Activated naive CD4-positive, alpha-beta T cell (primary cell): ENCODE measurements at places on chromosomes 1 and 21.

DNA sequence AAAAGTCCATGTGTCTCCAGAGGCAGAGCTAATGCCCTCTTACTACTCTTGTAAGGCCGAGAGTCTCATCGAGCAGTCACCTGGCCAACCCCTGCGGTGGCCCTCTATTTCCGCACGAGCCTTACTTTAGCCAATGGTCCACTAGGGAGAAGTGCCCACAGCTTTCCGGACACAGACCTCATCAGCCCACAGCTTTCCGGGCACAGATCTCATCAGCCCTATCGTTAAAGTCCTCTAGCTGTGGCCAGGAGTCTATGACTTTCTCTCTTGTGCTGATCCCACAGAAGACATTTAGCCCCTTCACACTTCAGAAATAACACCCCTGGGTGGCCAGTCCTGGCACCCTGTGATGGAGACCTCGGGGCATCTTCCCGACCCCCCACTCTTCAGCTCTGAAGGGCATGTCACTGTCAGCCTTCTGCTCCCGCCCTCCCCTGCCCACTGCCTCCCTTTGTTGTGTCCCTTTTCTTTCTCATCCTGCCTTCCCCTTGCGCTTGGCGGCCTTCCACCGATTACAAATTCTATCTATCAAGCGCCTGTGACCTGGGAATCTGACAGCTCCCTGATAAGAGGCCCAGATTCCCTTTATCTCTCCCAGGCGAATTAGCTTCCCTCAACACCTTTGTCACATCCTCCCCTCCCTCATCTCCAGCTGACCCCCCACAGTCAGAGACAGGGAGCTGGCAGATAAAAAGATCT lies 161.0 kb downstream of the PLXNA2 start:
- no peak for DNase-seq

GRCh38 chr1:206778031-206778430 lies 5.7 kb upstream of the IL10 start:
- no peak for DNase-seq

GRCh38 chr1:222555992-222556615 lies 8.2 kb upstream of the HHIPL2 start:
- DNase-seq, result no peak

GRCh38 chr1:91038582-91038981 lies 16.7 kb upstream of the ZNF644 start:
- no peak for DNase-seq

DNA sequence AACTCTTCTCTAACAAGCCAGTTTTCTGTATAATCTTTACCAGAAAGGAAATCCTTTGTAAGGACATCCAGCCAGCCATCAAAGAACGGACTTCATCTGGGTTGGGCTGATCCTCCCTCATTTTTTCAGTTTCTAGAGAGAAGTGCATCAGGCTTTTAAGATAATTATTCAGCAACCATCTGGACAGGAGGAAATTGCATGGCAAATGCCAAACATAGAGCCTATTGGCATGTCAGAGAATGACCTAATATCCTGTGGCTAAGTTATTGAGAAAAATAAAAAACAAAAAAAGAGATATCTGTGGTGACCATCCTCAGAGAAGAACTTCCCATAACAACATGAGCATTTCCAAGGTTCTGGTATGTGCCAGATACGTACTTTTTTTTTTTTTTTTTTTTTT lies 74.9 kb upstream of the BEND5 start:
- DNase-seq, result no peak

DNA sequence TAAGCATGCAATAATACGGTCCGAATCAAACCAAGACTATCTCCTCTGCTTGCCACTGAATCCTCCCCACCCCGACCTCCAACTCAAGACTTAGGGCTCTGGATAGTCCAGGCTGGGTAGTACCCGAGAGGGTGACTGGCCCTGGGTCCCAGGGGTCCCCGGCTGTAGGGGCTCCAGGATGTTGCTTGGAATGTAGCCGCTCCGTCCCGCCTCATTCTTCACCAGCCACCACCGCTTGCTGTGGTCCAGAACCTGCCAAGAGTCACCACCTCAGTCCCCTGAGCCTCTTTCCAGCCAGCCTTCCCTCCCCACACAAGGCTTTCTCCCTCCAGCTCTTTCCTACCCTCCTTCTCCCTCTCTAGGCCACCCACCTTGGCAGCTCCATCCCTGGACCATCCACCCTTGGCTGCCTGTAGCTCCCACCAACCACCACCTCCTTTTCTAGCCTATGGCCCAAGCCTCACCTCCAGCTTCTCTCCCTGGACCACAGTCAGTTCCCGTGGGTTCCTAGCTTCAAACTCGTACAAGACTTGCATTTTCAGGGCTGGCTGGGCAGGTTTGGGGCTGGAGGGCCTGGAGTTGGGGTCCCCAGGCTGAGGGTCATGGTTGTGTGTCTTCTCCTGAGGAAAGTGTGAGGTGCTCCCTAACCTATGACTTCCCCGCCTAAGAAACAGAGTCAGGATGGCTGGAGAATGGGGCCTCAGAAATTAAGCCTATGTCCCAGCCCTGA lies 10.9 kb upstream of the GSTM3 start:
- no peak for DNase-seq

GRCh38 chr1:224705578-224705977 lies 89.5 kb downstream of the CNIH3 start:
- no peak for DNase-seq

GRCh38 chr1:56339786-56340465 lies 239.4 kb downstream of the PLPP3 start:
- no peak for DNase-seq

DNA sequence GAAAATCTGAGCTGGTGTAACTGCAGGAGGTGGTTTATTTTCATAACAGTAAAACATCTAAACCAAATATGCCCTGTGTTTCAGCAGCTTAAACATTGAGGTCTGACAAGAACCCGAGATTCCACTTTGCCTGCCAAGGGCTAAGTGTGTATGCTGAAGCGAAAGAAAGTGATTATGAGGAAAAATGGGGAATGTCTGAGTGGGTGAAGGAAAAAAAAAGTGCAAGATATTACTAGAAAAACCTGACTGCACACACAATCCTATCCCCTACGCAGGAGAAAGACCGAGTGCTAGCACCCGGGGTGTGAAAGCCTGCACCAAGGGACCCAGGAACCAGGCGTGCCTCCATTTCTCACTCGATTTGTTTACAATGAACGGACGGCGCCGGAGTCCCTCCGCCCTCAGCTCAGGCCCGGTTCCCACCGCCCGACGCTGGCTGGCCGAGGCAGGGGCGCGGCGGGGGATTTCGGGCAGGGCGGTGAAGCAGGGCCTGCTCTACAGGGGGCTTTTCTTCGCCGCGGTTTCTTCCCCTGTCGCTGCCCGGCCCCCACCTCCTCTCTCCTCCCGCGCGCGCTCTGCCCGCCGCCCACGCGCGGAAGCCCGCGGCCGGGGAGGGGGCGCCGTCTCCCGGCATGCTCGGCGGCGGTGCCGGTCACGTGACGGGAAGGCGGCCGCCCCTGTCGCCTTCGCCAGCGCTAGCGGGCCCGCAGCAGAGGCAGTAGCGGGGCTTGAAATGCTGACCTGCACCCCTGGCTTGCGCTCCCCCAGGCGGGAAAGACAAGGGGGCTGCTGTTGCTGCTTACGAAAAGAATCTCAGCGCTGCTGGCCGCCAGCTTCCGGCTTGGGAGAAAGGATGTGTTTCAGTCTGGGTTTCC lies 35.9 kb downstream of the ITPKB start:
- peak; percentile 43 for DNase-seq

- DNase-seq, result no peak
These were observed 272.4 kb downstream of the TPR start for GRCh38 chr1:186102547-186103148.

DNA sequence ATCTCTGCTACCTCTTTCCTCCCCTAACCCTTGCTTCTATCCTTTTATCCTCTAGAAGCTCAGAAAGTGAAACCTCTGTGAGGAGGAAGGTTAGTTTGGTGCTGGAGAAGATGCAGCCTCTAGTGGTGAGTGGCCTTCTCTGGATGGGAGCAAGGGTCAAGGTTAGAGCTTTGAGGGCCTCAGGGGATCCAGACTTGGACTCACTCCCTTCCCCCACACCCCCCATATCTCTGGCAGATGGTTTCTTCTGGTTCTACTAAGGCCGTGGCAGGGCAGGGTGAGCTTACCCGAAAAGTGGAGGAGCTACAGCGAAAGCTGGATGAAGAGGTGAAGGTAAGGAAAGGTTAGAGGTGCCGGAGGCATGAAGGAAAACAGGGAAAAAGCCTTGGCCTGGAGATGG lies 9.2 kb downstream of the CGN start:
- DNase-seq, result no peak

GRCh38 chr1:77847621-77848080 lies 40.8 kb upstream of the NEXN start:
- DNase-seq, result no peak

DNA sequence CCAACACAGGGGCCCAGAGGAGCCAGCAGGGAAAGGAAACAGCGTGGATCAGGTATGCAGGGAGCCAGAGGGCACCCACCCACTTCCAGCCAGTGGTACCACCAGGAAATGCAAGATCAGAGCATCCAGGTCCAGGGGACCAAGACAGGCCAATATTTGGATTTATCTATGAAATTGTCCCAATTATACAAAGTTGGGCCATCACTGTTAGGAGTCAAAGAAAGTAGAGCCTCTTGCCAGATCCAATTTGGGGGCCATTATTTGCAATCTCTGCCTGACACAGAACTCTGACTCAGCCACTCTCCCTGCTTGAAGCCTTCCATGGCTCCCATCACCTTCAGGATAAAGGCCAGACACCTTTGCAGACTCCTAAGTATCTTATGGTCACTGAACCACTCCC lies 21.1 kb upstream of the TAS1R2 start:
- no peak for DNase-seq

GRCh38 chr1:69410457-69410850 lies 157.3 kb upstream of the LRRC7 start:
- DNase-seq, result no peak

GRCh38 chr21:42579456-42580075 lies 65.9 kb downstream of the SLC37A1 start:
- DNase-seq, result no peak

GRCh38 chr1:163922743-163923201 lies 601.0 kb downstream of the NUF2 start:
- DNase-seq, result no peak

DNA sequence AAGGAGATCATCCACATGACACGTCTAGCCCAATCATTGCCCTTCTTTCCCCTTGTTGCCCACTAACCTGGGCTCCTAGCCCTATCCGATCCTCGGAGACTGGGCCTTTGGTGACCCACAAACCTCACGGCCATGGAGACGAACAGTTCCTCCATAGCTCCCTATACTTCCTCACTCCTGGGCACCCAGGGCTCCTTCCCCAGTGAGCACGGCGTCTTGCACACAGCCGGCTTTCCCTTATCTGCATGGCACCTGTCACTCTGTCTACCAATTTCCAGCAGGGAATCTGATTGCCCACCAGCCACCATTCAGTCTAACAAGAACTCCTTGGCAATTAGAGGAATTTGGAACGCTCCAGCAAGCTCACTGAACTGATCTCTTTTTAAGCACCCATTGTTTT lies 3.1 kb downstream of the GNG4 start:
- no peak for DNase-seq

- no peak for DNase-seq
These were observed 5.6 kb downstream of the CD52 start for GRCh38 chr1:26323382-26323781.

- no peak for DNase-seq
These were observed 13.0 kb upstream of the PLPPR5 start for GRCh38 chr1:99017655-99018054.

- no peak for DNase-seq
These were observed 55.9 kb downstream of the GON4L start for GRCh38 chr1:155801149-155801548.

DNA sequence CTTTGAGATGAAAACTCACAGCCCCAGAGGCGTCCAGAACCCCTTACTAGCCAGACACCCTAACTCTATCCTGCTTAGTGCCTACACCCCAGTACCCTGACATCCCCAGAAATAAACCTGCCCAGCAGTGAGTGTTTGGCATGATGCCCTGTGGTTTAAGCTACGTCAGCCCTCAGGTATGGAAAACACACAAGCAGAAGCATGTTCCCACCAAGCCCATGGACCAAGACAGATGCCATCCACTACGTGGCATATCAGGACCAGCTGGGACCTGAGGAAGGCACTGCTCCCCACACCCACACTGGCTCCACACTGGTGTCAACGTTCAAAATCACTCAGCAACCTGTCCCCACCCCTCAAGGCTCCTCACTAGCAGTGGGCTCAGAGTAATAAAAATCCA lies 116.4 kb downstream of the SYT2 start:
- no peak for DNase-seq

DNA sequence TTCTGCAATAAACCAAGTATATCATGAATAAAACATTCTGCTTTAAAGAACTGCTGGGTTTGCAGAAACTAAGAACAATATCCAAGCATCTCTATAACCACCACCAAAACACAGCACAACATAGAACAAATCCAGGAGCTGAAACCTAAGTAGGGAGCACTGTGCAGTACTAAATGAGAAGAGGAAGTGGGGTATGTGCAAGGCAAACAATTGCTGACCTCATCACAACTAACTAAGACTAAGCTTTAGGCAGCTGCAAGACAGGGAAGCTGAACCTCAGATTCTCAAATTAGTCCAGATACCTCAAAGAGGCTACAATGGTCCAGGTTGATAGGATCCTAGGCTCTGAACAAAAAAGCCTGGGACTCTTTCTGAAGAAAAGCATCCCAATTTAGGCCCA lies 172.6 kb downstream of the SLC44A5 start:
- no peak for DNase-seq

DNA sequence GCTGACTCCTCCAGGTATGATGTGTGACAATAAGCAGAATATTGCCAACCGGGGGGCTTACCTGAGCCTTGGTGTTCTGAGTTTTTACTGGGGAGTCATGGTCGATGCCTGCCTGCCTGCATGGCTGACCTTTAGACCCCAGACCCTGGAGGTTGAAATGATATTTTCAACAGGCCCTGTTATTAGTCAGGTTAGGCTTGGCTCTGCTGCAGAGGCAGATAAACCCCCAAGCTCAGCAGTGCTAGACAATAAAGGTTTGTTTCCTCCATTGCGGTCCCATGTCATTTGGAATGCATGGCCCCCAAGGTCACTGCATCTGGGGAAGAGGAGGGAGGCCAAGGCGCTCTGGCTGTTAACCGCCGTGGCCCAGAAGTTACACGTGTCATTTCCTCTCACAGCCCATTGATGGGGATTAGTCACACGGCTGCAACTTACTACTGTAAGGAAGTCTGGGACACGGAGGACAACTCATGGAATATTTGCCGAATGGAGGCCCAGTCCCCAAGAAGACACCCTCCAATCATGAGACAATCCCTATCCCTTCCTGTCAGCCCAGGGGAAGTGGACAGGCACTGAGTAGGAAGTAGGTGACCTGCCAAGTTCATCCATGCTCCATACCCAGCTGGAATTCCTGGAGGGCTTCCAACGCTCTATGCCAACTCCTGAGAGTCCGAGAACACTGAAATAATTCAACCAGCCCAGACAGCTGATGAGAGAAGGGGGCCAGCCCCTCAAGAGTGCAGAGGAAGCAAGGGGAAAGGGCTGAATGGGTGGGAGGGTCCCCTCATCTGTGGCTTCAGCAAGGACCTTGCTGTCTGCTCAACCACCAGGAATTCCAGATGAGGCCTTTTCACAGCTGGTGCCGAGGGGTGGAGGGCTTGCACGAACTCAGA lies 97.3 kb downstream of the TAS1R2 start:
- DNase-seq, result no peak

DNA sequence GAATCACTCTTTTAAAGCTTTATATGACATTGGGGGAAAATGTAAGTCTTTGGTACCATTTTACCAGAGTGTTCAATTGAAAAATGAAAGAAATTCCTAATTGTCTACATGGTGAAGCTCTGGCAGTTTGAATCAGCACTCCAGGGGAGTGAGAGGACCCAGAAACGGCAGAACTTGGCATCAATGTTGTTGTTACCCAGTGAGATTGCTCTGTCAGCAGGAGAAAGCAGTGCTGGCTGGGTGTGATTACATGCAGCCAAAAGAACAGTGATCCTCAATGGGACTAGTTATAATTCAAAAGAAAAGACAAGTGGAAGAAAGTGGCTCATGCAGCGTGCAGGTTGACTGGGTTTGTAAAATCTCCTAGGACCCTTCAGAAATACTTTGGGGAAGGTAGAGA lies 206.4 kb downstream of the PTPRC start:
- no peak for DNase-seq
